ENCODE measurements at places on chromosomes 12 and 14.

DNA sequence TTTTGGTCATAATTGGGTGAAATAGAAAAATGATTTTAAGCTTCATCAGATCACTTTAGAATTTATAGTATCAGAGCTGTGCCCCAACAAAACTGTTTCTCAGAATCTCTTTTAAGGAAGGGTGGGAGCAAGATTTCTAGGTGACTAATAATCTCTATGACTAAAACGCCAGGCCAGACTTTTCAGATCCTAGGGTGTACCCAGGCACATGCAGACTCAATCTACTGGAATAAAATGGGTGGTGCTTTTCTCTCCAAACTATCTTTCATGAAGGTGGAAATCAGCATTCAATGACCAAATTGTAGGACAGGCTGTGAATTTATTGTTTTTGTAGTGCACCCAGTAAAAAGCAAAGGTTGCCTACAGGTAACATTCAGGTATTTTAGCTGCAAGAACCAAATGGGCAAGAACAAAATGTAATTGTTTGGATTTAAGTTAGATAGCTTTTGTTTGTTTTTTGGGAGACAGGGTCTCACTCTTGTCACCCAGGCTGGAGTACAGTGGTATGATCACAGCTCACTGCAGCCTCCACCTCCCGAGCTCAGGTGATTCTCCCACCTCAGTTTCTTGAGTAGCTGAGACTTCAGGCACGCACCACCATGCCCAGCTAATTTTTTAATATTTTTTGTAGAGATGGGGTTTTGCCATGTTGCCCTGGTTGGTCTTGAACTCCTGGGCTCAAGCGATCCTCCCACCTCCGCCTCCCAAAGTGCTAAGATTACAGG is 49.5 kb downstream of the PPP2R5C start:
- DNase-seq, result no peak

DNA sequence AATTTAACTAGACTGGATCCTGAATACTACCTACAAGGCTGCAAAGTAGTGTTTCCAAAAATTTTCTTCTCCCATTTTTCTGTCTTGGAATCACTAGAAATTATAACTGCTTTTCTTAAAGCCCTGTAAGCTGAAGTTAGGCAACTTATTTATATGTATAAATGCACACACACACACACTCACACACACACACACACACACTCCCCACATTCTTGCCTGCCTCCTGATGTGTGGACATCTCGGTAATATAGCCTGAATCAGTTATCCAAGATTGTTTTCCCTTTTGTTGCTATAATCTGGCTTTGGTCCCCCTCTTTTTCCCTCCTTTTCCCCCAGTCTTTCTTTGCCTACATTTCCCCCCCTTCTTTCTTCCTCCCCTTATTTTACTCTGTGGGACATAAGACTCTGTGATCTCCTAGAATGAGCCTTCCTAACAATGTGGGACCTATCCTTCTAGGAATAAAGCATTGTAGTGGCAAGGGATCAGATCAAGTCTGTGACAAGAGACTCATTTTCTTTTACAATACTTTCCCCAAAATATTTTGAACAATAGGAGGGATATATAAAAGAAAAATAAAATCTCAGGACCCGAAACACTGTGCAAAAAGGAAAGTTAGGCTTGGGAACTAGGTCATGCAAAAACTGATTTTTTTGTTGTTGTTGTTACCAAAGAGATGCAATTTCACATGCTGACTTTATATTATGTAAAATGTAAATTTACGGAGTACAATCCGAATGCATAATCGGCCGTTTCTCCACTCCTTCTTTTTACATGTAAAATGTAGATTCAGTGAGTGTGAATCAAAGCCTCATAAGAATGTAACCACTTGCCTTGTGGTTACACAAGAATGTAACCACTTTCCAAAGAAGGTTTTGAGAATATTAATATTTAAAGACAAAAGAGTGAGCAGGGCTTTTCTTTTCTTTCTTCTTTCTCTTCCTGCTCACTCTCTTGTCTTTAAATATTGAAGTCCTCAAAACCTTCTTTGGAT is 26.3 kb upstream of the CD69 start:
- DNase-seq, result no peak

- no peak for DNase-seq
These were observed 211.0 kb upstream of the FAR2 start for GRCh38 chr12:28938056-28938455.

DNA sequence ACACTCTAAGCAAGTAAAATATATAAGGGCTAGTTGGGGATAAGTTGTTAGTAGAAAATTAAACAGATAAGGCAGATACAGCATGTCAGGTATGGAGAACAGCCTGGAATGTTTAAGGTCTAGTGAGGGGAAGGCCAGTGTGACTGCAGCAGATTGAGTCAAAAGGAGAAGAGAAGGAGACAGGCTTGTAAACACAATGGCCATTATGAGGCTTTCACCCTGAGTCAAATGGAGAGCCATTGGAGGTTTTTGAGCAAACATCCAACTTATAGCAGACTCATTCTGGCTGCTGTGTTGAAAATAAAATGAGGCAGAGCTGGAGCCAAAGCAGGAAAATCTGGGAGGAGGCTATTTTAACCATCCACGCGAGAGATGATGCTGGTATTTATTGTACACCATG is 142.0 kb downstream of the DUSP6 start:
- DNase-seq, result no peak

DNA sequence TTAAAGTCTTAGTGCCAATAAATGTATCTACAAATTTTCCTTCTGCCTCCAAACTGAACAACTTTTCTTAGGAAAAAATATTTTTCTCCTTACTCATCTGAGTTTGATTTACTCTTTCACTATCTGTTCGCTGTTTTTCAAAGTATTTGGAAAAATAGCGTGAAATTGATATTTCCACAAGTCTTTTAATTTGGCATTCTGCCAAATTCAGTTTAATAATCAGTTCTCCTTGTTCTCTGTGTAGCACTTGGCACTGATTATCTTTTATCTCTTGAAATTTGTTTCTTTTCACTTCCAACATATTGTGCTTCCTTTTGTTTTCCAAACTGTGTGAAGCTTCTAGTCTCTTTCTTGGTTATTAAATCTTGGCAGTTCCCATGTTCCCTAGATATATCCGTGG is 559.8 kb downstream of the RPL10L start:
- no peak for DNase-seq

DNA sequence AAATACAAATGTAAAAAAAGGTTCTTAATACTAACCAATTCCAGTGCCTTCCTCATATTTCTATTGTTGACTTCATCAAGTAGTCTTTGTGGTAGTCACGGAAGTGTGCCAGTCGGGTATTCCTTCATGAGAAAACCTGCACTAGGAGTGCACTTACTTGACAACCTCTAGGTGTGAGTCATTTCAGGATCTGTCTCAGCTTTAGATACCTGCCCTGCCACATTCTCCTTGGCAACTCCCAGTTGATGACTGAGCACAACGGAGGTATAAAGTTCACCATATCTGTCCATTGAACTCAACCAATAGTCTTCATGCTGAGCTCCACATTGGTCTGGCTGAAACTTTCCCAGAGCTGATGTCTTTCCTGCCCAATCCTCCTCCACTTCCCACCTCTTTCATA is 215.7 kb downstream of the SYT10 start:
- DNase-seq, result no peak

DNA sequence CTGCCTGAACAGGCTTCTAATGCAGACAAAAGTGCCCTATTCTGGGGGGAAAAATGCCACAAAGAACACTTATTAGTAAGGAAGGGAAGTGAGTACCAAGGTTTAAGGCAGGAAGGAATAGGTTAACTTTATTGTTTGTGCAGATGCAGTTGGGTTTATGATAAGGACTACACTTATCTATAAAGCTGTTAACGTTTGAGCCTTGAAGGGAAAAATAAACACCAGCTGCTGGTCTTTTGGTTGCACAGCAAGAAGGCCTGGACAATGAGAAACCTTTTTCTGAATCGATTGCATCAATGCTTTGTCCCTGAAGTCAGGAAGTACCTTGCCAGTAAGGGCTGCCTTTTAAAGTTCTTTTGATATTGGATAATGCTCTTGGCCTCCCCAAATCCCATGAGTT is 407.8 kb downstream of the ATP23 start:
- no peak for DNase-seq

DNA sequence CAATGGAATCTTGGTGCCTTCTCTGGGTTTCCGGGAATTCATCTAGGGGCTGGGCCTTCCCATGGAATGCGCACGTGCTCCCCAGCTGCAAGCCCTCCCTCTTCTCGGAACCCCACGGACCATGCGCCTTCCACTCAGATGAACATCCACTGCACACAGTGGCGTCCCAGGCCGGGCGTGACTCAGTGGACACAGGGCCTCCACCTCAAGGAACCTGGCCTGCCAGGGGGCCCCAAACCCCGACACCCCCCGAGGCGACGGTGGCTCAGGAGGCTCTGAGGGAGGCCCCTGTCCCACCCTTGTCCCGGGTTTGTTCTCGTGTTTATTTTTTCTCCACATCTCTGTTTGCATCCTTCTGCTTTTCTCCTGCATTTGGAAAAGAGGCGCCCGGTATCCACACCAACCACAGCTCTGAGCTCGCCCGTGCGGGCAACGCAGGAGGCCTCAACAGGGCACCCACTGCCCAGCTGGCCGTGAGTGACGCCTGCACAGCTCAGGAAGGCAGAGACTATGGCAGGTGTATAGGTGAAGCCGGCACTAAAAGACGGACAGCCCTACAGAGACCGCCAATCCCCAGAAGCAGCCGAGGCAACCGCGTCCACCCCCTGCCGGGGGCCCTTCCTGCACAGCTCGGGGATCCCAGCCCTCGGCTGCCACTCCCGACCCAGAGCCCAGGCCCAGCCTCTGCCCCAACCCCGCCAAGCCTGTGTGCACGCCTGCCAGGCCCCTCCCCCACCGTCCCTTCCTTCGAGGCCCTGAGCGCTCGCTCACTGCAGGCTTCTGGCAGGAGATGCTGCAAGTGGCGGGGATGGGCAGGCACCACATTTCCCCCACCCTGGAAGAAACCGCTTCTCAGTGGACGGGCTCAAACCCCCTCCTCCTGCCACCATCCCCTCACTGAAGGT is 23.8 kb upstream of the GALNT9 start:
- no peak for DNase-seq

DNA sequence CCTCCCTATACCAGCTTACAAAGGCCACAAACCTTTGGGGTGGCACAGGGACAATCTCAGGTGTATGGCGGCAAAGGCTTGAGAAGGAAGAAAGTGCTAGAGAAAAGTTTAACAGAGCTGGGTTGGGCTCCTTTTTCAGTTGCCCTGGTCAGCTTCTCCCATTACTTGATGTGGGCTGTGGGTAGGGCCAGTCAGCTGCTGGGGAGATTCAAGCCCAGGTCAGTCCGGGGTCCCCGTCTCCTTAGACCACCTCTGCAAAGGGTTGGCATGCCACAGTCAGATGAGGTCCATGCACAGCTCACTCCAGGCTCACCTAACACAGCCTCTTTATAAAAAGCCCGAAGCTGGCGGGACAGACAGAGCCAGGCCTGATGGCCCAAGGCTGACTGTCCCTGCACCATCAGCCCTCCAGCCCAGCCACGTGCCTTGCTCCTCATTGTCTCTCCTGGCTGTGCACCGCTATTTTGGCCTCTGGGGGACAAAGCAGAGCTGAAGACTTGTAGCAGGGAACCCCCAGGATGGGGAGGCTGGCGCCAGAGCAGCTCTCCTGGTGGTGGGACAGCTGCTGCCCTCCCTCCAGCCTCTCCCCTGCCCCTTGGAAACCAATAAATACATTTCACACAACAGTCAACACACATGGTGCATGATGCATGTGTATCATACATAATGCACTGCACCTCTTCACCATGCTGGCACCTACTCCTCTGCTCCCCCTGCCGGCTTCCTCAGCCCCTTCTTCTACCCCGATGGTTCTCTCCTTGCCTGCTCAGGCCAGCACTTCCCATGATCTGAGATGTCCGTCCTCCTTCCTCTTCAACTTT is 61.7 kb upstream of the DDX11 start:
- no peak for DNase-seq

- DNase-seq, result no peak
These were observed 2.9 kb upstream of the PTHLH start for GRCh38 chr12:27975222-27976136.

DNA sequence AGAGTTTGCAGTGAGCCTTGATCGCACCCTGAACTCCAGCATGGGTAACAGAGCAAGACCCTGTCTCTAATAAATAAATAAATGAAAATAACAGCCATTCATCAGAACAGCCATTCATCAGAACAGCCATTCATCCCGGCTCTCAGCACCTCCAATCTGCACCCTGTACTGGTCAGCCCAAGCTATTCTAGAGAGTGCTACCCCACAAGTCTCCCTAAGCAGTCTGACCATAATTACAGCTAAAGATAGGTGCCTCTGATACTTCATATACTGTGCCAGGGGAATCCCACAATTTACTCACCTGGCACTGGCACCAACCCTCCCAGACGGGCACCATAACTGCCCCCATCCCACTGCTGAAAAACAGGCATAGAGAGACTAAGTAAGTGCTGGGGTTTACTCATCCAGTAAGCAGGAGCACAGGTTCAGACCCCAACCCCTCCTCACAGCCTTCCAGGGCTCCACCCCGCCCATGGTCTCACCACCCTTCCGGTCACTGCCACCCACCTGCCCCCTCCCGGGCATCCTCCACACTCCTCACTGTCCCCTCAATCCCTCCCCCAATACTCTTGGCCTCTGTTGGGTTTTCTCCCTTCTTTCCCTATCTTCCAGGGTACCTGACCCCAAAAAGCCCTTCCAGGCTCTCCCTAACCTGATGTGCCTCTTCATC is 15.2 kb upstream of the EIF5 start:
- no peak for DNase-seq

GRCh38 chr12:52499806-52500560 is 6.9 kb upstream of the KRT6A start:
- DNase-seq, result no peak

- no peak for DNase-seq
These were observed 75.5 kb upstream of the CPM start for GRCh38 chr12:69008520-69008919.

GRCh38 chr14:94054936-94055335 is 26.1 kb downstream of the DDX24 start:
- no peak for DNase-seq

GRCh38 chr14:51454351-51454750 is 197.4 kb upstream of the FRMD6 start:
- no peak for DNase-seq

- no peak for DNase-seq
These were observed 14.6 kb downstream of the VASH1 start for GRCh38 chr14:76775695-76776427.

GRCh38 chr14:95943699-95944098 is 67.1 kb downstream of the TUNAR start:
- DNase-seq, result no peak

- DNase-seq, result no peak
These were observed 128.2 kb downstream of the PTPN11 start for GRCh38 chr12:112546996-112547395.

DNA sequence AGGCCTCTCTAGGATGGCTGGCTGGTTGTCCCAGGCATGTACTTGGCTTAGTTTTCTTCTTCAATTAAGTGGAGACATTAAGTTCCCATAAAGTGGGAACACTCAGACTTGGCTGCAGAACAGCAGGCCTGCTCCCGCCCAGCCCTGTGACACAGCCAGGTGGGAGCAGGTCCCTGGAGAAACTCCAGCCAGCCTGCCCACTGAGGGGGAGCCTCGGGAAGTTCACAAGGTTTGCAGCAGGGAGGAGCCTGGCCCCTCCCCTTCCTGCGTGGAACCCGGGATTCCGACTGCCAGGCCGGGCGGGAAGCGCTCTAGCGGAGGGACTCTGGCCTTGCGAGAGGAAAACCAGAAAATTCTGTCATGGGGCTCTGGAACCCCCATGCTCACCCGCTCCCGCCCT is 98.3 kb upstream of the EVL start:
- DNase-seq, result no peak
